ENCODE measurements at places on chromosomes 2 and 18. TPM values are rescaled to one million over a fixed set of nuclear protein-coding genes. Genes with fewer than 3 reads are reported as not detected.

M1AP gene
- total RNA-seq, result not detected

CWC22 gene
- total RNA-seq, result 26.2 TPM

D2HGDH gene
- total RNA-seq, result 23.0 TPM

PLEK gene
- 19.3 TPM for total RNA-seq

ITGAV gene
- total RNA-seq, result 56.5 TPM

FSHR gene
- total RNA-seq, result not detected

DNA sequence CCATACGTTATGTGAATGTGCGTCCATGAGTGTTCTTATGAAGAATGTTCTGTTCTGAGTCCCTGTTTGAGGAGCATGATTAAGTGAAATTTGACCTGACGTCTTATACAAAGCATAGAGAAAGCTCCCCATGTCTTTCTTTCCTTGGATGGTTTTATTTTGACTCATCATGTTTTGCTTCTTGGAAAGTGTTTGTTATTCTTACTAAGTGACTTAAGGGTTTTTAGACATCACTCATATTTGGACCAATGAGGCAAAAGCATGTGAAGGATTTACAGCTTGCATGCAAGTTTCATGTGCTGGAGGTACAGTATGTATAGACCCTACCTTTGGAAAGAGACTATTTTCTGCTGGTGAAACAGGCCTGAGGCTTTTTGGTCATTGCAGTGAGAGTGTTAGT, 33.5 kb upstream of the ZEB2 start:
- no peak for DNase-seq

GRCh38 chr2:209391776-209392401, 32.0 kb upstream of the MAP2 start:
- DNase-seq, result no peak

DNA sequence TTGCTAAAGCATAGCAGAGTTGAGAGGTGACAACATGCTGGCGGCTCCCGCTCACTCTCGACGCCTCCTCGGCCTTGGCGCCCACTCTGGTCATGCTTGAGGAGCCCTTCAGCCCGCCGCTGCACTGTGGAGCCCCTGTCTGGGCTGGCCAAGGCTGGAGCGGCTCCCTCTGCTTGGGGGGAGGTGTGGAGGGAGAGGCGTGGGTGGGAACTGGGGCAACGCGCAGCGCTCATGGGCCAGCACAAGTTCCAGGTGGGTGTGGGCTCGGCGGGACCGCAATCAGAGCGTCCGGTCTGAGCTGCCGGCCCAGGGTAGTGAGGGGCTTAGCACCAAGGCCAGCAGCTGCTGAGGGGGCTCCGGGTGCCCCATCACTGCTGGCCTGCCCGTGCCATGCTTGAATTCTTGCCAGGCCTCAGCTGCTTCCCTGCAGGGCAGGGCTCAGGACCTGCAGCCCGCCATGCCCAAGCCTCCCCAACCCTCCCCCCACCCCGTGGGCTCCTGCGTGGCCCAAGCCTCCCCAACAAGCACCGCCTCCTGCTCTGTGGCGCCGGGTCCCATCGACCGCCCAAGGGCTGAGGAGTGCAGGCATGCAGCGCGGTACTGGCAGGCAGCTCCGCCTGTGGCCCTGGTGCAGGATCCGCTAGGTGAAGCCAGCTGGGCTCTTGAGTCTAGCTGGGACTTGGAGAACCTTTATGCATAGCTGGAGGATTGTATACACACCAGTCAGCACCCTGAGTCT, 2052.8 kb upstream of the CELF4 start:
- no peak for DNase-seq

DNA sequence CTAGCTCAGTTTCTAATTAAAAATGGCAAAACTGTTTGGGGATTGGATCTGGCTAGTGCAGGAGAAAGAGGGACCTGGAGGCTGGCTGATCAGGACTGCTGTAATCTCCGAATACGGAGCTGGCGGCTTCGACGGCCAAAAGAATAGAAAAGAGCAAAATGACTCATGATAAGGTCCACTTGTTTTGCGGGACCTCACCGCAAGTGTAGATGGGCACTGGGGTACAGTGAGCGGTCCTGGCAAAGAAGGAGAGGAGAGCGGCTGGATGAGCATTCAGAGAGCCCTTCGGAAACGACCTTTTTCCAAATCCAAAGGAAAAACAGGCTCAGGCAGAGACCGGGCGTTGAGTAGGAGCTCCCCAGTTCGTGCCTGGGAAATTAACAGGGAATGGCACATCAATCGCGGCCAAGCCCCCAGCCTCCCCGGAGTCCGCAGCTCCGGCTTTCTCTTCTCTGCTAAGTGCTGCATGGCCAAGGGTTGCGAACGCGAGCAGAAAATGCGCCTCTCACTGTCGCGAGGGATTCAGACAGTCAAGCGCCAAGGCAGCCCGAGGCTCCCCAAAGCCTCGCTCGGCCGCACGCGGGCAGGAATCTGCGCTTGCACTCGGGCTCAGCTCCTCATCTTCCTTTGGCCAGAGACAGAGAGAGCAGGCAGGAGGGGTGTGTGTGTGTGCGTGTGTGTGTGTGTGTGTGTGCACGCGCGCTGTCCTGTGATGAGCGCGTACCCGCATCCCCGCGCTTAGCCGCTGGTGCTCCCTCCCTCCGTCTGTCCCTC, 1.8 kb downstream of the DCC start:
- DNase-seq, result peak; percentile 80

DNA sequence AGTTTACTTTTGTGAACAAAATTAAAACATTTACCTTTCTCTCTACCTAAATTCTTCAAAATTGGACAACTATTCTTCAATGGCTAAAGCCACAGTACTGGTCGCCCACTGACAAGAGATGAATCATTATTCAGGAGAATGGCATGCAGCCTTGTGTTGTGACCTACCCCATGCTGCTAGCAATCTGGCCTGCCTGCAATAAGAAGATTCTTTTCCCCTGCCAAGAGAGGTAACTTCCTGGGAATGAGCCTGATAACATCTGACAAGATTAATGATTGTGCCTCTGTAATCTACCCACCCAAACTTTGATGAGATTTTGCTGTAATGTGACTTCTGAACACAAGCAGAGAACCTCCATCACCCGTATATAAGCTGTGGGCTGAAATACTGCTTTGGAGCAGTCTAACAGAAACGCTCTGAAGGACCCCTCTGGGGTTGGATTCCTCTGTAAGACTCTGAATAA, 47.0 kb upstream of the ST3GAL5 start:
- DNase-seq, result no peak

- DNase-seq, result no peak
These were observed 15.6 kb downstream of the TRABD2A start for GRCh38 chr2:84865181-84865783.

DNA sequence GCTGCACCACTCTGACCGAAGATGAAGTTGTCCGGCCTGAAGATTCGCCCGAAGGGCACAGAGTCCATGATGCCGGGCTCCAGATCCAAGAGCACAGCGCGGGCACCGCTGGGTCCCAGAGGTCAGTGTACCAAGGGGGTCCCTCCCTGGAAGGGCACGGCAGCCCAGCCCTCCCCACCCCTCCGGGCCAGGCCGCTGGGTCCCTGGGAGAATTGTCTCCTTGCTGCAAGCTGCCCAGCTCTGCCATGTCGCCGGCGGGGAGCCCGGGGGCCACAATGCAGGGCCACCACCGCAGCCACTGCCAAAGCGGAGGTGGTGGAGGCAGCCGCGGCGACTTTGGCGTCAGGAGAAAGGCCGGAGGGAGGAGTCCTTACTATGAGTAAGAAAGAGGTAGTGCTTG, 189.5 kb upstream of the CYRIA start:
- peak; percentile 74 for DNase-seq

- no peak for DNase-seq
These were observed 91.7 kb upstream of the HNMT start for GRCh38 chr2:137872577-137872976.

- DNase-seq, result no peak
These were observed 2.1 kb downstream of the DNAH7 start for GRCh38 chr2:196066291-196067087.
